Pancreas (tissue), 10 donors: ENCODE measurements at places on chromosomes 7 and 10.
A peak's percentile ranks its signal among the peaks of the same experiment; 100 is the strongest.

DNA sequence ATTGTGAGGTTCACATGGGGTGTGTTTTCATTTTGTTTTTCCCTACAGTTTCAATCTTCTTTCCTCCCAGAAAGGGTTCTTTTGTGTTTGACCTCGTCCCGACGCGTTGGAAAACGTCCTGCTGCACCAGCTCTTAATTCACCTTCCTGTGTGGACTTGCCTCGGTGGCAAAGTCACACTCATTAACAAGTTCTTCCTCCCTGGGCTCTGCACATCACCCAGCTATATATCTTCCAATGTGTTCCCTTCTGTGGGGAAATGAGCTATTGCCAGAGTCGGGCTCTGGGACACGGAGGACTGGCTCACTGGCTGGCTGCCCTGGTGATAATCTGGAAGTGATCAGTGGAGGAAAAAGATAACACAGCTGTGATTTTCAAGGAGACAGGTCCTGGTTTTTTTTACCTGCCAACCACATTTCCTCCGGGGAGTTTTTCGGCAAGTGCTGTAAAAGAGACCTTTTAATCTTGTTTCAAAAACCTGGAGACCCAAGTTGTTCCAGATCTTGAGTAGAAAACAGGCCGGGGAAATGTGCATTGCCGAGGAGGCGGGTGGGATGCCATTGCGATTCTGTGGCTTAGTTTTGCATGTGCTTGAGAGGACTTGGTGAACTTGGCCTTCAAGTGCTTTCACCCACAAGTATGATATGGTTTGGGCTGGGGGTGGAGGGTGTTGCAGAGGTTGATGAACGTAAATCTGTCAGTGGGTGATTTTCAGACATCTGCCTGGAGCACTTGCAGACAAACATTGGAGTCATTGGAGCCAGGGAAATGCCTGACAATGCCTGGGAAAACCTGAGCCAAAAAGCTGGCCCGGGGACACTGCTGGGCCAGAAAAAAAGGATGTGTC lies 96.5 kb upstream of the CREB5 start:
- no peaks in the 10 kb centered on the region for H3K36me3 ChIP-seq
- H3K27ac ChIP-seq, result no peak overlapping the region
- peaks cover 4% of the 10 kb centered on the region for H3K27me3 ChIP-seq
- no peak overlapping the region for H3K4me3 ChIP-seq
- no peaks in the 10 kb centered on the region for H3K4me1 ChIP-seq

DNA sequence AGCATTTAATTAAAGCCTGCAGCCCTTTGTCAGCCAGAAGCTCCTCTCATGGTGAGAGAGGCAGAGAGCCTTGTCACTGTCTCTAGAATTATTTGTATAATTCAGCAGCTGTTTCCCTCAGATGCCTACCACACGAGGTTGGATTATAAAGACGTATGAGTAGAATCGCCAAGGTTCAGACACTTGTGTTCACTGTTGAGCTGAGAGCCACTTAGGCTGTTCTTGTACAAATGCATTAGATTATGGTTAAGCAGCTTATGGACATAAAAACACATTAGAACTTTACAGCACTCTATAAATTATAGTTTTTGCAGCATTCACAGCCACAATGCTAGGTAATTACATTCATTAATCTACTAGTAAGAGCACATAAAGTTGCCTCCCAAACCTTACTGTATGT lies 282.6 kb downstream of the AUTS2 start:
- no peaks in the 10 kb centered on the region for H3K36me3 ChIP-seq
- no peaks in the 10 kb centered on the region for H3K4me1 ChIP-seq
- DNase-seq, result no peak
- no peak overlapping the region for H3K27ac ChIP-seq
- no peak overlapping the region for H3K4me3 ChIP-seq
- no peaks in the 10 kb centered on the region for H3K27me3 ChIP-seq

GRCh38 chr7:47622946-47623640 lies 41.2 kb upstream of the TNS3 start:
- no peak overlapping the region for H3K4me3 ChIP-seq
- DNase-seq, result no peak
- peaks cover 8% of the 10 kb centered on the region for H3K4me1 ChIP-seq

- no peaks in the 10 kb centered on the region for H3K36me3 ChIP-seq
- peak overlapping the region; percentile 4 for H3K27ac ChIP-seq
- H3K4me3 ChIP-seq, result no peak overlapping the region
- H3K27me3 ChIP-seq, result no peaks in the 10 kb centered on the region
- no peak for DNase-seq
Observed at GRCh38 chr10:71372882-71373495, 23.7 kb upstream of the CDH23 start.

DNA sequence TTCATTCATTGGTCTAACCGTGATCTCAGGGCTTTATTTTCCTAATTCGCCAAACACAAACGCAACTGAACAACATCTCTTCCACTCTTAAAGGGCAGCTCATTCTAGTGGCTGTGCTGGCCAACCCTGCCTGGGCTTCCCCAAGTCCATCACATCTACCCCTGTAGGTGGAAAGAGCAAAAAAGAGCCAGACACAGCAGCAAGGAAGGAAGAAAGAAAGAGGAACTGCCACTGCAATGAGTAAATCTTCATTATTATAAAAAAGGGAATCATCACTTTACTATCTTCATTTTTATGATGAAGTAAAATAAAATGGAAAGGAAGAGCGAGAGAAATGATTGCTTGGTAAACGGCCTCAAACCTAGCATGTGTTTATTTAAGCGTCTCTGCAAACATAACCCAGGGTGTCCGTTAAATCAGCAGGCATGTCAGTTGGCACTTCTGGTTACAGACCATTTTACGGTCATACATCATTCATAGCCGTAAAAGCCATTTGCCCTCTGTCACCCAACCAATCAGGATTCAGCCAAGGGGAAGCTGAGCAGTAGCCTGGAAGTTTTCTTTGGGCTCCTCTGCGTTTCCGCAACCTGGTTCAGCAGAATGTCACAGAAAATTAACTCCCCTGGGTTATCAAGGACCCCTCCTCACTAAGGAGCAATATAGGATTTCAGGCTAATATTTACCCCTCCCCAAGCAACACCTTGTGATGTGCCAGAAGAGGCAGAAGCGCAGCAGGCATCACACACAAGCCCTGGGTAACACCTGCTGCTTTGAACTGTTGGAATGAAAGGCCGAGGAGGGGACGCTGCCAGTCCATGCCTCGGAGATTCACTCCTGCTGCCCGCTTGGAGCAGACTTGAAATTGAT lies 234.0 kb downstream of the SNX10 start:
- H3K27ac ChIP-seq, result no peak overlapping the region
- H3K4me3 ChIP-seq, result no peak overlapping the region
- H3K36me3 ChIP-seq, result no peaks in the 10 kb centered on the region
- H3K27me3 ChIP-seq, result no peaks in the 10 kb centered on the region
- no peak for DNase-seq

DNA sequence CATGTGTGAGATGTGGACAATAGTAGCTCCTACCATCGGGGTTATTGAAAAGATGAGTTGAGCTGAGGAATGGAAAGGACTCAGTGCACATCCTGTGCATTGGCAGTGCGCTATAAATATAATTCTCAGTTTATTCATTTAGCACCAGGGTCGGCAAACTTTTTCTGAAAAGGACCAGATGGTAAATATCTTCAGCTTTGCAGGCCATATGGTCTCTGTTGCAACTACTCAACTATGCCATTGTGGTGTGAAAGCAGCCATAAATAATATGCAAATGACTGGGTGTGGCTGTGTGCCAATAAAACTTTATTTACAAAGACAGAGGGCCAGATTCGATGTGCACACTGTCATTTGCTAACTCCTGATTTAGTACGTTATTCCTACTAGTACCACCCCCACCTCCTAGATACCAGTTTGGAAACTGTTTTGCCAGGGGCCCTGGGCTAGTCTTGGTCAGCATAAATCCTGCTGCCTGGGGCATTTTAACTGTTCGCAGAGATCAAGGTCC lies 422.9 kb upstream of the MKI67 start:
- H3K4me3 ChIP-seq, result no peak overlapping the region
- H3K27me3 ChIP-seq, result no peaks in the 10 kb centered on the region
- no peaks in the 10 kb centered on the region for H3K4me1 ChIP-seq

DNA sequence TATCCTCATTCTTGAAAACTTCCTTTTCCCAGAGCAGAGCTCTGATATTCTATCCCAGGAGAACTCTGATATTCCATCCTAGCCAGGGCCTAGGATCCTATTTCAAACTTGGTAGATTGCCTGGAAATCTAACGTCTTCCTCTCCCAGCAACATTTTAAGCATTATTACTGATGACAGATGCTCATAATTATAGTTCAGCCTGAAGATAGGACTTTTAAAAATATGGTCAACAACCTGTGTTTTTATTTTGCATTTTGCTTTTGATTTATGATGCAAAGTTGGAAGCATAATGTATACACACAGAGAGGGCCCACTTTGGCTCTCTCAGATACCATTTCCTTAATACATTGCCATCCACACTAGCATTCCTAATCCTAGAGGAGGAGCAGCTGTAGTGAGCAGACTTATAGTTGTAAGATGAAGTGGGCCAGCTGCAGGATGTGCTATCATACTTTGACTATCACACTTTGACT lies 457.4 kb upstream of the TPK1 start:
- DNase-seq, result no peak
- no peak overlapping the region for H3K27ac ChIP-seq
- no peaks in the 10 kb centered on the region for H3K27me3 ChIP-seq
- no peaks in the 10 kb centered on the region for H3K4me1 ChIP-seq

GRCh38 chr7:32318300-32319011 lies 171.7 kb downstream of the LSM5 start:
- H3K4me3 ChIP-seq, result peak overlapping the region; percentile 6
- no peak overlapping the region for H3K27ac ChIP-seq
- peak; percentile 63 for DNase-seq

GRCh38 chr10:72095195-72095594 lies 6.8 kb upstream of the SPOCK2 start:
- no peak for DNase-seq
- H3K4me3 ChIP-seq, result no peak overlapping the region
- H3K36me3 ChIP-seq, result no peaks in the 10 kb centered on the region
- peaks cover 3% of the 10 kb centered on the region for H3K27me3 ChIP-seq

DNA sequence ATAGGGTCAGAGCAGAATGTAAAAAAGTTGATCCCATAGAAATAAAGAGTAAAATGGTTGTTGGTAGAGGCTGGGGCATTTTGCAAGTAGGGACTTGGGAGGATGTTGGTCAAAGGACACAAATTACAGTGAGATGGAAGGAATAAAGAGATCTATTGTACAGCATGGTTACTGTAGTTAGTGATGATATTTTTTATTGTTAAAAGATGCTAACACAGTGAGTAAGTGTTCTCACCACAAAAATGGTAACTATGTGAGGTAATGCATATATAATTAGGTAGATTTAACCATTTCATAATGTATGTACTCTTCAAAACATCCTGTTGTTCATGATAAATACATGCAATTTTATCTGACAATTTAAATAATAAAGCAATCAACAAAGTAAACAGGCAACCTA lies 280.7 kb upstream of the MAGI2 start:
- H3K27me3 ChIP-seq, result no peaks in the 10 kb centered on the region
- no peak overlapping the region for H3K27ac ChIP-seq
- no peaks in the 10 kb centered on the region for H3K4me1 ChIP-seq
- H3K36me3 ChIP-seq, result no peaks in the 10 kb centered on the region
- DNase-seq, result no peak

DNA sequence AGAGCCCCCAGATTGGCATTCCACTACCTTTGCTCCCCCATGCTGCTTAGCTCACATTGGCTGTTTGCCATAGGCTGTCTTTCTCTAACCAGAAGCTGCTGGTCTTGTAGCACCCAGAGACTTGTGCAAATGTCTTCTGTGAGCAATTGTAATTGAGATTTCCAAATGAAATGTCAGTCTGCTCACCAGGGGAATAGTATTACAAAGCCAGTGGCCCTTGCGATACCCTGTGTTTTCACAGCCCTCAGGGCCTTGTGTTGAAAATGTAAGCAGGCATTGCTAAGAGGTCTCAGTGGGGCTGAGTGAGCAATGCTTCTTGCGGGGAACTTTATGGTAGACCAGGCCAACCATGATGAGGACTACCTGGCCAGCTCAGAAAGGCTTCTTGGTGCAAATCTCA lies 746.5 kb downstream of the LRMDA start:
- no peaks in the 10 kb centered on the region for H3K27me3 ChIP-seq
- no peak overlapping the region for H3K4me3 ChIP-seq
- H3K4me1 ChIP-seq, result no peaks in the 10 kb centered on the region
- H3K36me3 ChIP-seq, result no peaks in the 10 kb centered on the region
- H3K27ac ChIP-seq, result no peak overlapping the region

DNA sequence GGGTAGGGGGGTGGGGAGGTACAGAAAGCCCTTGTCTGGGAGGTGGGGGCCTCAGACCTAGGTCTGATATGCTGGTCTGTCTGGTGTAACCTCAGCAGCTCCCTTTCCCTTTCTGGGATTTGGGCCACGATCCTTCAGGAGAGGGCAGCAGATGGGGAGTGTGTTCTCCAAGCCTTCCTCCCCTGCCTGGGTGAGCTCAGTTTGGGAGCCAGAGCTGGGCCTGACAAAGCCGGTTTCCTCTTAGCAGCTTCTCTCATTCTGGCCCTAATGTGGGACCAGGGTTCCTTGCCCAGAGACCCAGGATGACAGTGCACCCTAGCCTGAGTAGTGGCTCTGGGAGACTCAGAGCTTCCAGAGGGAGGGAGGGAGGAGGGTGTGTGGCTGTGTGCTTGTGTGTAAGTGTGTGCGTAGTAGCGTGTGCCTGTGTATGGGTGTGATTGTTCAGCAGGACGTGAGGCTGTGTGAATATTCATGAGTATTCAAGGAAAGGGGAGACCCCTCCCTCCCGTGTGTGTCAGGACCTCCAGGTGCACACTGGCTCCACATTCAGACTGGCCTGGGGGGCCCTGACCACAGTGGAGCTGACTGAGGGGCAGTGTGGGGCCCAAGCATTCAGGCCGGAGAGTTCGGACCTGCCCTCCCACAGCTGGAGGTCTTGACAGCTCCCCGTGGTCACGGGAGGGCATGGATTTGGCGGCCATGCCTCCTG lies 96.5 kb downstream of the ZMIZ1 start:
- H3K4me3 ChIP-seq, result no peak overlapping the region
- no peaks in the 10 kb centered on the region for H3K4me1 ChIP-seq
- no peak for DNase-seq
- no peaks in the 10 kb centered on the region for H3K36me3 ChIP-seq
- H3K27me3 ChIP-seq, result no peaks in the 10 kb centered on the region
- no peak overlapping the region for H3K27ac ChIP-seq

- no peak overlapping the region for H3K4me3 ChIP-seq
- H3K27me3 ChIP-seq, result no peaks in the 10 kb centered on the region
- H3K4me1 ChIP-seq, result no peaks in the 10 kb centered on the region
- DNase-seq, result no peak
- H3K36me3 ChIP-seq, result peaks cover 5% of the 10 kb centered on the region
Observed at GRCh38 chr7:98196706-98197605, 14.3 kb upstream of the BHLHA15 start.

GRCh38 chr10:121503587-121504051 lies 94.6 kb downstream of the FGFR2 start:
- no peaks in the 10 kb centered on the region for H3K27me3 ChIP-seq
- no peaks in the 10 kb centered on the region for H3K36me3 ChIP-seq
- DNase-seq, result no peak
- no peak overlapping the region for H3K4me3 ChIP-seq
- no peaks in the 10 kb centered on the region for H3K4me1 ChIP-seq
